Activated CD8-positive, alpha-beta T cell treated with anti-CD3 and anti-CD28 coated beads, Interleukin-2, amount 10 ng/mL, durations not matched to agents 7 days and 5 days (primary cell): ENCODE measurements at places on chromosomes 6 and 20.
A peak's percentile ranks its signal among the peaks of the same experiment; 100 is the strongest.

GRCh38 chr20:52416953-52417352 is 225.4 kb upstream of the ZFP64 start:
- H3K4me1 ChIP-seq = no peaks in the 10 kb centered on the region
- H3K27ac ChIP-seq = no peak overlapping the region
- no peaks in the 10 kb centered on the region for H3K27me3 ChIP-seq
- H3K4me3 ChIP-seq = no peak overlapping the region
- no peaks in the 10 kb centered on the region for H3K36me3 ChIP-seq

GRCh38 chr6:74073429-74073828 is 377.4 kb downstream of the CD109 start:
- H3K27me3 ChIP-seq = no peaks in the 10 kb centered on the region
- H3K36me3 ChIP-seq = no peaks in the 10 kb centered on the region
- H3K27ac ChIP-seq = no peak overlapping the region
- H3K4me1 ChIP-seq = no peaks in the 10 kb centered on the region
- H3K4me3 ChIP-seq = no peak overlapping the region

GRCh38 chr6:18276610-18277236 is 12.4 kb upstream of the DEK start:
- peaks cover 10% of the 10 kb centered on the region for H3K4me1 ChIP-seq
- H3K27ac ChIP-seq = no peak overlapping the region
- no peak for DNase-seq
- peaks cover 61% of the 10 kb centered on the region for H3K27me3 ChIP-seq
- H3K36me3 ChIP-seq = peaks cover 4% of the 10 kb centered on the region
- H3K4me3 ChIP-seq = peak overlapping the region; percentile 44

DNA sequence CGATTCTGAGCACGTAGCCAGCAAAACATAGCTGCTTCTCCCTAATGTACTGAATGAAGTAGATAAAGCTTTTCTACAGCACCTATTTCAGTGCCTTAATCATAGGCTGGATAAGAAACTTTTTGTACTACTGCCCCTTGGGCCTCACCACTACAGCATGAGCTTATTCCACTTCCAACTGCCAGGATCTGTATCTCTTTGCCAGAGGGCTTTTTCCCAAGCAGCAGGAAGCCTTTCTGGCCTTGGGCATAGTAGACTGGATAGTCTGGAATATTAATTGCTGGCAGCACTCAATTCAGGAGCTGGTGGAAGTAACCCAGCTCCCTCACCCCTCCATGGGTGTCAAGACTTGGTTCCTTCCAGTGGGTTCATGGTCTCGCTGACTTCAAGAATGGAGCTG is 43.6 kb downstream of the ANKEF1 start:
- DNase-seq = no peak
- H3K27me3 ChIP-seq = peaks cover 11% of the 10 kb centered on the region
- no peak overlapping the region for H3K27ac ChIP-seq
- no peaks in the 10 kb centered on the region for H3K36me3 ChIP-seq

DNA sequence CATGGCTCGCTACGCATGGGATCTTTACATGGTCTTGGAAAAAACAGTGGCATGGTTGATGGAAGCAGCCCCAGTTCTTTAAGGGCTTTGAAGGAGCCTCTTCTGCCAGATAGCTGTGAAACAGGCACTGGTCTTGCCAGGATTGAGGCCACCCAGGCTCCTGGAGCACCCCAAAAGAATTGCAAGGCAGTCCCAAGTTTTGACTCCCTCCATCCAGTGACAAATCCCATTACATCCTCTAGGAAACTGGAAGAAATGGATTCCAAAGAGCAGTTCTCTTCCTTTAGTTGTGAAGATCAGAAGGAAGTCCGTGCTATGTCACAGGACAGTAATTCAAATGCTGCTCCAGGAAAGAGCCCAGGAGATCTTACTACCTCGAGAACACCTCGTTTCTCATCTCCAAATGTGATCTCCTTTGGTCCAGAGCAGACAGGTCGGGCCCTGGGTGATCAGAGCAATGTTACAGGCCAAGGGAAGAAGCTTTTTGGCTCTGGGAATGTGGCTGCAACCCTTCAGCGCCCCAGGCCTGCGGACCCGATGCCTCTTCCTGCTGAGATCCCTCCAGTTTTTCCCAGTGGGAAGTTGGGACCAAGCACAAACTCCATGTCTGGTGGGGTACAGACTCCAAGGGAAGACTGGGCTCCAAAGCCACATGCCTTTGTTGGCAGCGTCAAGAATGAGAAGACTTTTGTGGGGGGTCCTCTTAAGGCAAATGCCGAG is 78.2 kb downstream of the ASXL1 start:
- H3K27me3 ChIP-seq = no peaks in the 10 kb centered on the region
- no peak overlapping the region for H3K4me3 ChIP-seq
- H3K27ac ChIP-seq = no peak overlapping the region
- H3K4me1 ChIP-seq = peaks cover 17% of the 10 kb centered on the region
- H3K36me3 ChIP-seq = peaks cover 71% of the 10 kb centered on the region

GRCh38 chr6:98583506-98583905 is 250.9 kb upstream of the POU3F2 start:
- no peak overlapping the region for H3K27ac ChIP-seq
- H3K36me3 ChIP-seq = no peaks in the 10 kb centered on the region
- H3K4me1 ChIP-seq = no peaks in the 10 kb centered on the region
- H3K27me3 ChIP-seq = no peaks in the 10 kb centered on the region
- H3K4me3 ChIP-seq = no peak overlapping the region

DNA sequence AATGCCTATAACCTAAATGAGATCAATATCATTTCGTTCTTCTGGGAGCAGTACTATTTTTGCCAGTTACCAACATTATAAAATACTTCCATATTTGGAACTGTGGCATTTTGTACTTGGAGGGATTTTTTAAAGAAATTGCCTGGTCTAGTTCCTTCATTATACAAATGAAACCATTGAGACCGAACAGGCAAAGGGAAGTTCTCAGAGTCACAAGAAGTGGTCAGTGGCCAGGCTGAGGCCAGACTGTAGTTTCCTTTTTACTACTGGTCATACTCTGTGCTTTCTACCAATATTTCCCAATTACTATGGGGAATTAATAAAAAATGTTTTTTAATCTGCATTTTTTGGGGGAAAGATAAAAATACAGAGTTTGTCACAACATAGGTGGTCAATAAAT is 332.0 kb downstream of the NRN1 start:
- DNase-seq = no peak
- peaks cover 25% of the 10 kb centered on the region for H3K4me1 ChIP-seq
- H3K27me3 ChIP-seq = no peaks in the 10 kb centered on the region
- peaks cover 10% of the 10 kb centered on the region for H3K36me3 ChIP-seq
- no peak overlapping the region for H3K4me3 ChIP-seq

DNA sequence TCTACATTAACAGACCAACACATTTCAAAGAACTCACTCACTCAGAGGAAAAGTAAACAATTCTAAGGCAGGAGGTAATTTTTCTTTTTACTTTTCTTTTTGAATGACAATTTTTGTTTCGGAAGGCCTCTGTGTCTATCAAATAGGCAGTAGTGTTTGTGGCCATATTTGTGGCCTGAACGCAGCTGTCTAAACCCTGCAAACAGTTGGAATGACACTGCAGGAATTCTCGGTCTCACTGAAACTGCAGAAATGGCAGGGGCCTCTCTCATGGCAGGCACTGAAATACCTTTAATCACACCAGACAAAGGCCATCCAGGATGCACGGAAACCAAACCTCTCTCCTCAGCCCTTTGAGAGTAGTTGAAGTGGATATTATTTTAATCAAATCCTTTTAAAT is 30.4 kb downstream of the FYN start:
- H3K36me3 ChIP-seq = peaks cover 43% of the 10 kb centered on the region
- H3K4me3 ChIP-seq = no peak overlapping the region
- H3K4me1 ChIP-seq = no peaks in the 10 kb centered on the region

- H3K4me3 ChIP-seq = no peak overlapping the region
- H3K27ac ChIP-seq = no peak overlapping the region
- H3K36me3 ChIP-seq = no peaks in the 10 kb centered on the region
- H3K4me1 ChIP-seq = no peaks in the 10 kb centered on the region
Observed at GRCh38 chr6:126923807-126924206, 194.7 kb upstream of the RSPO3 start.

GRCh38 chr20:3068986-3069900 is 2.2 kb upstream of the OXT start:
- no peak overlapping the region for H3K4me3 ChIP-seq
- peaks cover 11% of the 10 kb centered on the region for H3K4me1 ChIP-seq
- H3K27me3 ChIP-seq = peaks cover 15% of the 10 kb centered on the region
- peak; percentile 51 for DNase-seq
- H3K36me3 ChIP-seq = no peaks in the 10 kb centered on the region

GRCh38 chr6:85482206-85482904 is 32.5 kb downstream of the NT5E start:
- peaks cover 24% of the 10 kb centered on the region for H3K4me1 ChIP-seq
- peaks cover 3% of the 10 kb centered on the region for H3K36me3 ChIP-seq
- H3K27ac ChIP-seq = no peak overlapping the region
- H3K27me3 ChIP-seq = no peaks in the 10 kb centered on the region
- H3K4me3 ChIP-seq = no peak overlapping the region

GRCh38 chr6:45436544-45437438 is 59.1 kb upstream of the SUPT3H start:
- no peak overlapping the region for H3K4me3 ChIP-seq
- peaks cover 54% of the 10 kb centered on the region for H3K4me1 ChIP-seq
- no peak for DNase-seq
- H3K36me3 ChIP-seq = peaks cover 4% of the 10 kb centered on the region
- H3K27ac ChIP-seq = peak overlapping the region; percentile 8

DNA sequence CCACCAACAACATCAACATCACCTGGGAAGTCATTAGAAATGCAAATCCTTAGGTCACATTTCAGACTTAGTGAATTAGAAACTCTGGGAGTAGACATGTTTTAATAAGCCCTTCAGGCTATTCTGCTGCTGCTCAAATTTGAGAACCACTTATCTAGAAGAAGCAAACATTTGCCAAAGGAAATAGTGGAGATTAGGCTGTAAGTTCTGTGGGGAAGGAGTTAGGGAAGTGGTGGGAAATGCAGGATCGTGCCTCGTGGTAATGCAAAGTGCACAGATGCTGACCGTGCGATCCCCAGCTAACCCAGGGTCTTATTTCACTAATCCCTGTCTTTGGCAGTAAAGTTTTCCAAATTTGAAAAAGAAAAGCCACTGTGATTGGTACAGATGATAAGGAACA is 328.5 kb downstream of the EPM2A start:
- no peak for DNase-seq
- no peak overlapping the region for H3K4me3 ChIP-seq
- no peaks in the 10 kb centered on the region for H3K4me1 ChIP-seq
- H3K36me3 ChIP-seq = no peaks in the 10 kb centered on the region
- no peaks in the 10 kb centered on the region for H3K27me3 ChIP-seq

GRCh38 chr6:135306740-135307420 is 125.8 kb downstream of the MYB start:
- peaks cover 4% of the 10 kb centered on the region for H3K36me3 ChIP-seq
- no peak overlapping the region for H3K27ac ChIP-seq
- H3K4me1 ChIP-seq = peaks cover 2% of the 10 kb centered on the region

GRCh38 chr6:149014631-149015534 is 268.1 kb downstream of the UST start:
- DNase-seq = no peak
- H3K36me3 ChIP-seq = no peaks in the 10 kb centered on the region
- peaks cover 3% of the 10 kb centered on the region for H3K27me3 ChIP-seq
- no peak overlapping the region for H3K4me3 ChIP-seq
- H3K4me1 ChIP-seq = no peaks in the 10 kb centered on the region

GRCh38 chr20:35172434-35172806 is 548 bp downstream of the PROCR start:
- H3K4me3 ChIP-seq = peak overlapping the region; percentile 67
- H3K4me1 ChIP-seq = peaks cover 18% of the 10 kb centered on the region
- H3K27me3 ChIP-seq = no peaks in the 10 kb centered on the region

GRCh38 chr6:42028234-42029061 is 21.9 kb upstream of the TAF8 start:
- no peak for DNase-seq
- H3K4me3 ChIP-seq = peak overlapping the region; percentile 63
- H3K27me3 ChIP-seq = no peaks in the 10 kb centered on the region
- peaks cover 90% of the 10 kb centered on the region for H3K4me1 ChIP-seq
- peak overlapping the region; percentile 97 for H3K27ac ChIP-seq

- no peak overlapping the region for H3K4me3 ChIP-seq
- peaks cover 82% of the 10 kb centered on the region for H3K4me1 ChIP-seq
- H3K36me3 ChIP-seq = peaks cover 49% of the 10 kb centered on the region
- no peak for DNase-seq
- no peaks in the 10 kb centered on the region for H3K27me3 ChIP-seq
Observed at GRCh38 chr20:853406-853996, 20.0 kb downstream of the FAM110A start.

GRCh38 chr6:164247106-164247505 is 832.6 kb downstream of the QKI start:
- H3K4me1 ChIP-seq = no peaks in the 10 kb centered on the region
- DNase-seq = no peak
- no peaks in the 10 kb centered on the region for H3K36me3 ChIP-seq
- no peaks in the 10 kb centered on the region for H3K27me3 ChIP-seq

DNA sequence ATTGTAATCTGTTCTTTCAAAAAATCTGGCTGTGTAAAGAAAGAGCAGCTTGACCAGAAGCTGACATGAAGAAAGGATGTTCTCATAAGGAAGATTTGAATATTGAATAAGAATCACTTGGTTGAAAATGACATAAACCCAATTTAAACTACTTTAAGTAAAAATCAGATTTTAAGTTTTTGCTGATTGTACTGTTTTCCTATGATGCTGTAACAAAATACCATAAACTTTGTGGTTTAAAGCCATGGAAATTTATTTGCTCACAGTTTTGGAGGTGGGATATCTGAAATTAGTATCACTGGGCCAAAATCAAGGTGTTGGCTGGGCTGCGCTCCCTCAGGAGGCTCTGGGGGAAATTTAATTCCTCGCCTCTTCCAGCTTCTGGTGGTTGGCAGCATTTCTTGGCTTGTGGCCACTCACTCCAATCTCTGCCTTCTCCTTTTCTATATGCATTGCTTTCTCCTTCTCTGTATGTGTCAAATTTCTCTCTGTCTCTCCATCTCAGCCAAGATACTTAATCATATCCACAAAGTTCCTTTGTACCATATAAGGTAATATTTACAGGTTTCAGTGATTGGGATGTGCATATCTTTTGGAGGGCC is 141.2 kb upstream of the ZFP64 start:
- H3K27ac ChIP-seq = no peak overlapping the region
- peaks cover 2% of the 10 kb centered on the region for H3K27me3 ChIP-seq
- H3K4me3 ChIP-seq = no peak overlapping the region
- H3K36me3 ChIP-seq = no peaks in the 10 kb centered on the region
- no peaks in the 10 kb centered on the region for H3K4me1 ChIP-seq

DNA sequence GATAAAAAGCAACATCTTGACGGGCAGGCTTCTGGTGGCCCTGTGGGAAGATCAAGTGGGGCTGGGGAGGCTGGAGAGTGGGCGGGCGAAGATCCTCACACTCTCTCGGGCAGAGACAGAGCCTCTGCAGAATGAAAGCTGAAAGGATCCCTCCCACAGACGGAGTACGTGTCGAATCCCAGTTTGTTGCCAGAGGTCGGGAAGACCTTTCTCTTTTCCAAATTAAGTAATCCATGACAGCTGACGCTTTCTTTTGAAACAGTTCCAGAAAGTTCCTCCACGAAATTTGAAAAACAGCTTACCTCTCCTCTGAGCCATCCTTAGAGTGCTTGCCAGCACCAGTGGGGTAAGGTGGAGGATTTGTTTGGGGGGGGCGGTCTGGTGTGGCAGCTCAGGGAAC is 155.6 kb upstream of the SMLR1 start:
- no peak overlapping the region for H3K27ac ChIP-seq
- DNase-seq = no peak
- H3K27me3 ChIP-seq = no peaks in the 10 kb centered on the region
- no peak overlapping the region for H3K4me3 ChIP-seq
